NCI-H526 treated with DMSO at 0.1 percent for 48 hours (cell line): ENCODE measurements at places on chromosomes 5 and 9.

DNA sequence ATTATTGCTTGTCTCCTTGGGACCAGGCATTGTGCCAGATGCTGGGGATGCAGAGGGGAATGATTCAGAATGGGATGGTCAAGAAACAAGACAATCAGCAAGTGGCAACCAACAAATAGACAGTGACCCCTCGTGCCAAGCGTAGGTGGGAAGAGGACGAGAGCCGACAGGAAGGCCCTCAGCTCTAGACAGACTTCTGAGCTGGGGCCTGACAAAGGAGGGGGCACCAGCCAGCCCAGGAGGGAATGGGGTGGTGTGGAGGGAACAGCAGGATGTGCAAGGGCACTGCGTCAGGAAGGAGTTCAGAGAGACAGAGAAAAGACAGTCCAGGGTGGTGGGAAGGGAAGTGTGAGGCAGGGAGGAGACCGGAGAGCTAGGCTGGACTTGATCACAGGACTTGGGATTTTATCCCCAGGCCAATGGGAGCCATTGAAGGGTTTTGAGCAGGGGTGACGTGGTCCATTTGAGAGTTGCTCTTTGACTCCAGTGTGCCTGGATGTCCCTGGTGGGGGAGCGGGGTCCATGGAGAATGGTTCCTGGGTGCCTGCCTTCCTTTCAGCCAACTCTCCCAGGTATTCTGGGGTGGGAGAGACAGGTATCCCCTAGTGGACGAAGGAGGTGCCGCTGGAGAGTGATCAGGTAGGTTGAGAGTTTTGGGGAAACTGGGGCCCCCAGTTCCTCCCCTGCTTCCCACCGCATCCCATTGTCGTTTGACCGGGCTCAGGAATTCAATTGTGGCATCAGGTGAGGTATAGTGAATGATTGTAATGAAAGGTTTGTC, 79.3 kb upstream of the ZNF618 start:
- DNase-seq: no peak

- no peak for DNase-seq
Measured at GRCh38 chr9:107177857-107178256, 105.2 kb upstream of the RAD23B start.

DNA sequence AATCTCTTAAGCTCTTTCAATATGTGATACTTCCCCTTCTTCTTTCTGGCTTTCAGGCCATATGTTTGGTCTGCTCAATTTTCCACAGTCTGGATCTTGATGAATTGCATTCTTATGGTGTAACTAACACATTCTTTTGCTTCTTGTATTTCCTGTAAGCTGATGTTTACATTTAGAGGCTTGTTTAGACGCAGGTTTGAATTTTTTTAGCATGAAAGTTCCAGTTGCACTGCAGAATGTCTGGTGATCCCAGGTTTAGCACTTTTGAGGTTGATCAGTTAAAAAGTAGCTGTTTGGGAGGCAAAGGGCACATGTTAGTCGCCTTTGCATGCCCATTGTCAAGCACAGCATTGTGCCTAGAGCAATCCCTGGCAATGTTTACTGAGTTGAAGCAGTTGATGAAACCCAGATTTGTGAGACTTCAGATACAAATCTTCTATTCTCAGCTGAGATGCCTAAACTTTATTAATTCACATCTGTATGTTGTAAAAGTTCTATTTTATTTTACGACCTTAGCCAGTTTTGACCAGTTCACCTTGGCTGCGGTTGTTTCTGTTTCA, 59.6 kb upstream of the SPATA31C2 start:
- no peak for DNase-seq

- peak; percentile 2 for DNase-seq
Measured at GRCh38 chr5:54229041-54229780, 81.2 kb downstream of the ARL15 start.

- DNase-seq: no peak
Measured at GRCh38 chr9:93303806-93304573, 120.1 kb downstream of the WNK2 start.

DNA sequence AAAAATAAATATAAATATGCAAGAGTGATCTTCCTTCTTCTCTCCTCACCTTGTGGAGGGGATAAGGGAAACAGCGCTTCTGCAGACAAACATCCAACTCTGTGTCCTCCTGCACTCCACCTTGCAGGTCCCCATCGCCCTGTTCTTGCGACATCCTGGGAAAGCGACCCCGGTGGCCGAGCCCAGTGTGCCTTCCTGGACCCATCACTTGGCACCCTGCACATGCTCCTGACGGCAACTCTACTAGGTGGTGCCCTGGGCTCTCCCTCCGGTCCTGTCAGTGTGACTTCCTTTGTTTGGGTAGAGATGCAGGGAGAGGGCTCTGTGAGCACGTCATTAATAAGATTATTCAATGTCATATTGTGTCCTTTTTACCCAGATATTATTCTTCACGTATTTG, 266.0 kb upstream of the ADAMTS16 start:
- no peak for DNase-seq

DNA sequence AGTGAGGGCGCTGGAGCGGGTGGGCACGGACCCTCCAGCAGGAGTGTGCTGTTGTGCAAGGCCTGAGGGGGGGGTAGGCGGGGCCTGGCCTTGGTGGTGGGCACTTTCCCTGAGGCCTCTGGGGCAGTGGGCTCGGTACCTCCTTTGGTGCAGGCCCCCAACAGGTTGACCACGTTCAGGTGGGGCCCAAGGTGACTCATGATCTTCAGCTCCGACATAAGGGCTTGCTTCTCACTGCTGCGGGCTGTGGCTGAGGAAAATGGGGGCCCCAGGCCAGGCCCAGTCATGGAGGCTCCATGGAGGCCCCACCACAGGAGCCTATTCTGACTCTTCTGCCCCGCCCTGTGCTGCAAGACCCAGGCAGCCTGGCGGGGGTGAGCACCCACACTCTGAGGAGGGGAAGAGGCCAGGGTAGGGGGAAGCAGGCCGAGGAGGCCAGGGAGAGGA, 31.5 kb downstream of the PDGFRB start:
- DNase-seq: no peak
